Kidney glomerular epithelial cell (primary cell): ENCODE measurements at places on chromosomes 7 and 10.

DNA sequence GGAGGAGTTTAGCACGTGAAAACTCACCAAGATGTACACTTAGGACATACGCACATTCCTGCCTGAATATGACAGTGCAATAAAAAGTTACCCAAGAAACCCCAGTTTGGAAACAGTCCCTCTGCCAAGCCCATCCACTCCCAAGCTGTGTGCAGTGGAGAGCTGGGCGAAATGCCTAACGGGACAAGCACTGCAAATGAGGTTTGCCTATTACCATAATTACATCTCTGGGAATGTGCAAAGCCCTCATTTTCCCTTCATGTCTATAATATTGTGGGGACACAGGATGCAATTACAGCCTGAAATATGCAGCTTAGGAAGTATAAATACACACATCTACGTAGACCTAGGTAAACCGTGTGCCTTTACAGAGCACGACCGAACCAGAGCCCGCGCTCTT lies 117.5 kb downstream of the PLXNA4 start:
- DNase-seq: no peak

GRCh38 chr7:16295558-16295957 lies 125.8 kb downstream of the CRPPA start:
- no peak for DNase-seq

GRCh38 chr10:104424719-104425118 lies 71.1 kb downstream of the CFAP58 start:
- DNase-seq: no peak

GRCh38 chr10:126209451-126209850 lies 178.8 kb downstream of the ADAM12 start:
- no peak for DNase-seq

GRCh38 chr7:37510043-37510634 lies 61.5 kb upstream of the ELMO1 start:
- DNase-seq: no peak
